ENCODE measurements at places on chromosomes 11 and 22. TPM values are rescaled to one million over a fixed set of nuclear protein-coding genes. Genes with fewer than 3 reads are reported as not detected.

DNA sequence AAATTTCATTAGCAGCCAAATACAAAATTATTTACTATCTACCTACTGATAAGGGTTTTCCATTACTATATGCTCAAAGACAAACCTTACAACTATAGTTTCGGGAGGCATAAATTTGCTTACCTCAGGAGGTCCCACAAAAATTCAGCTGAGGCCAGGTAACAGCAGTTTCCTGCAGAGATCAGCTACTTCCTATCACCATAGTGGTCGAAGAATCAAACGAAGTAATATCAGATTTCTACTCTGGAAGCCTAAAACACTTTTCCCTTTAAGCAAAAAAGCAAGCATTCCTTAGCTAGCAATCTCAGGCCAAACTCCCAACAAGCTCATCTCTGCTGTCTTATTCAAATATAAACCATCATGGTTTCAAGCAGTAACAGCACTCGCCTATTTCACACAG, 3.1 kb downstream of the NAP1L4 start:
- DNase-seq: no peak

- peak; percentile 82 for DNase-seq
Observed at GRCh38 chr11:133681901-133682300, 149.6 kb upstream of the OPCML start.

DNA sequence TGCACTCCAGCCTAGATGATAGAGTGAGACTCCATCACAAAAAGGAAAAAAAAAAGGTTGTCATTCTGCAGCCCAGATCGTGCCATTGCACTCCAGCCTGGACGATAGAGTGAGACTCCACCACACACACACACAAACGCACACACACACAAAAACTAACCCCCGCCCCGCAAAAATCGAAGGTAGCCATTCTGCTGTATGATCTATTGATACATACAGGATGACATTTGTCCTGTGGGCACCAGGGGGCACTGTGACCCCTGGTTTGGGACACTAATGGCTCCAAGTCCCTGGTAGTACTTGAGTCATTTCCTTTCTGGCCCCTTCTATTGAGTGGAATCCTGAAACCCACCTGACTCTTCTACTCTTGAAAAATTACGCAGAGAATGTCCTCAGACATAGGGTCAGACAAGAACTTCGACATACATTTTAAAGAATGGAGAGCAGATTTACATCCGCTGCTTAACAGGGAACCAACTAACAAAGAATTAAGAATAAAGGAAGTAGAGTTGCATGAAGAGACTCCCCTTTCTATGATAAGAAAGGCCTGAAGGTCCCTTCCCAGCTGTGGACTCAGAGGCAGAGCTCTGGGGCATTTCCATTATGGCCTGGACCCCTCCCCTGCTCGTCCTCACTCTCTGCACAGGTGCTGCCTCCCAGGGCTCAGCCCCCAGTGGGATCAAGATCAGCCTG, 35.0 kb upstream of the PRAME start:
- DNase-seq: peak; percentile 82

DNA sequence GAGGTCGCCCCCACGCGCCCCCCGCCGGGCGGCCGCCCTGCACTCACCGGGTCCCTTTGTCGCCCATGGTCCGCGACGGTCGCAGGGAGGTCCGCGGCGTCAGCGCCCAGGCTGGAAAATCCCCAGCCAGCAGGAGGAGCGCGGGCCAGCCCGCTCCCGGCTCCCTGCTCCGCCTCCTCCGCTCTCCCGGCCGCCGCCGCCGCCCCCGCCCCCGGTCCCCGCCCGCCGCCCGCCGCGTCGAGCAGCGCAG, at the start of gene ARRB1:
Gene ARRB1 (minus strand): TSS at position 121 of the 250 bp plus-strand sequence. CDS start 54 bp downstream, at position 67.
- peak; percentile 82 for DNase-seq

OR5B21 gene
- not detected for total RNA-seq

TMEM191B gene
- total RNA-seq: 4.6 TPM

GRM5 gene
- 0.09 TPM for total RNA-seq

ACAT1 gene
- 14.6 TPM for total RNA-seq

BRSK2 gene
- 10.3 TPM for total RNA-seq

LGALS12 gene
- total RNA-seq: 11.2 TPM

All from endodermal cell (in vitro differentiated cells).